Muscle of leg (tissue), 16 donors: ENCODE measurements at places on chromosomes 3 and 15. TPM values are rescaled to one million over a fixed set of nuclear protein-coding genes. Genes with fewer than 3 reads are reported as not detected.

- DNase-seq: no peak
Observed at GRCh38 chr3:51932471-51933370, 9.0 kb downstream of the RRP9 start.

The SLMAP gene
- total RNA-seq: 57.1 TPM

The GP9 gene
- 0.40 TPM for total RNA-seq

- no peak for DNase-seq
Observed at GRCh38 chr3:43087249-43087776, 18.6 kb downstream of the POMGNT2 start.

GRCh38 chr15:69868756-69869155, 229.0 kb downstream of the TLE3 start:
- no peak for DNase-seq

- no peak for DNase-seq
Observed at GRCh38 chr15:48176957-48177356, 1.1 kb downstream of the MYEF2 start.

DNA sequence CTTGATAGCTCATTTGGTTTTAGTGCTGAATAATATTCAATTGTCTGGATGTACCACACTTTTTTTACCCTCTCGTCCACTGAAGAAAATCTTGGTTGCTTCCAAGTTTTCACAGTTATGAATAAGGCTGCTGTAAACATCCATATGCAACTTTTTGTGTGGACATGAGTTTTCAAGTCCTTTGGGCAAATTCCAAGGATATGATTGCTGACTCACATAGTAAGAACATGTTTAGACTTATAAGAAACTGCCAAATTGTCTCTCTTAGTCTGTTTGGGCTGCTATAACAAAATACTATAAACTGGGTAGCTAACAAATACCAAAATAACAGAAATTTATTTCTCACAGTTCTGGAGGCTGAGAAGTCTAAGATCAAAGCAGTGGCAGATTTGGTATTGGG, 59.5 kb upstream of the TNFSF10 start:
- no peak for DNase-seq

The C3orf85 gene
- not detected for total RNA-seq

The CASR gene
- not detected for total RNA-seq

The TMEM45A gene
- 19.7 TPM for total RNA-seq

The CHRM5 gene
- not detected for total RNA-seq

GRCh38 chr3:191030491-191030890, 168.0 kb upstream of the GMNC start:
- DNase-seq: peak; percentile 40

The ANKUB1 gene
- not detected for total RNA-seq

GRCh38 chr15:58383876-58384275, 47.9 kb upstream of the LIPC start:
- DNase-seq: no peak

The SLC24A5 gene
- 0.04 TPM for total RNA-seq

DNA sequence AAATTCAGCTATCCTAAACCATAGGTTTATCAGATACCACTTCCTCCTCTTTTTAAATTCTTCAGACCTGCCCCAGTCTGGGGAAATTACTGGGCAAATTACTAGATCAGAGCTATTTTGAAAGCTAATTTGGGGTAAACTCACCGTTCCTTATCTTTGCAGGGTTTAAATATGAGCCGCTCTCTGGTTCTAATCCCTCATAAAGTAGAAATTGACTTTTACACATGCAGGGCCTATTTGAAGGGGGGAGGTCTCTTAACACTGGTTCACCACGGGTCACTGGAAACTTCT, 11.0 kb upstream of the MEIS2 start:
- no peak for DNase-seq

DNA sequence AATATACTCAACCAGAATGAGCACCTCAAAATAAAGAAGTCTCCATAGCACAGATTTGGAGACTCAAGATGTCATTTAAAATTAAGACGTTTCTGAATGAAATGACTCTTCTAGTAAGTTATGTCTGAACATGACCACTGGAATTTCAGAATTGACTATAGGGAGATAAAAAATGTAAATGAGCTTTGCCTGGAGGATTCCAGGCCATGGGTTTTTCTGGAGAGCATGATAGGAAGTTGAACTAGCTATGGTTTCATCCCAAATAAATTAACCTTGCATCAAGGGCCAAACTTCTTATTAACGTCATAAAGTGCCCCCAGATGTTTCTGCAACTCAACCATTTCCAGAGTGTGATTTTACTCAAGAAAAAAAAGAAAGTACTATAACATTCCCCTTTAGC, 222.6 kb upstream of the NR2F2 start:
- peak; percentile 57 for DNase-seq

- no peak for DNase-seq
Observed at GRCh38 chr15:69592954-69593353, 140.3 kb downstream of the RPLP1 start.

DNA sequence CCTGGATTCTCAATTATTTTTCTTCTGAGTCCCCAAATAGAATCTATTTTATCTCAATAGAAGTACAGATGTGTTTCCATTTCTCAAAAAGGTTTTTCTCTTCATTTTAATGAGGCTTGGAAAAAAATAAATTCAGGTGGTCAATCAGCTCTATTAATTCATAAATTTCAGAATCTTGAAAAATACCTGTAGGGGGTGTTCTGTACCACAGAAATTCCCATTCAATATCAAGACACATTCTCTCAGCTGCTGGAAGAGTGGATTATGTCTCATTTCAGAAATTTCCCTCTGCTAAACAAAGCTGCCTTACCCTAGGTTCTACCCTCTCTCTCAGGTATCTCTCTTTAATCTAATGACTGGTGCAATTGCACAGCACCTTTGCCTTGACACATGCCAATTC, 1121.2 kb downstream of the SI start:
- DNase-seq: no peak

- DNase-seq: no peak
Observed at GRCh38 chr3:4774531-4774930, 204.7 kb upstream of the BHLHE40 start.

The HYAL1 gene
- 1.3 TPM for total RNA-seq

- DNase-seq: no peak
Observed at GRCh38 chr3:61606196-61606595, 44.8 kb downstream of the PTPRG start.

The BFSP2 gene
- not detected for total RNA-seq

- DNase-seq: no peak
Observed at GRCh38 chr3:135922903-135923250, 42.7 kb upstream of the PPP2R3A start.

GRCh38 chr3:32733631-32734229, 48.7 kb downstream of the CNOT10 start:
- peak; percentile 31 for DNase-seq

GRCh38 chr15:89820666-89821611, 6.3 kb upstream of the ANPEP start:
- no peak for DNase-seq

The SH2D7 gene
- not detected for total RNA-seq
